ENCODE measurements at places on chromosomes 5 and 9.
A peak's percentile ranks its signal among the peaks of the same experiment; 100 is the strongest.

DNA sequence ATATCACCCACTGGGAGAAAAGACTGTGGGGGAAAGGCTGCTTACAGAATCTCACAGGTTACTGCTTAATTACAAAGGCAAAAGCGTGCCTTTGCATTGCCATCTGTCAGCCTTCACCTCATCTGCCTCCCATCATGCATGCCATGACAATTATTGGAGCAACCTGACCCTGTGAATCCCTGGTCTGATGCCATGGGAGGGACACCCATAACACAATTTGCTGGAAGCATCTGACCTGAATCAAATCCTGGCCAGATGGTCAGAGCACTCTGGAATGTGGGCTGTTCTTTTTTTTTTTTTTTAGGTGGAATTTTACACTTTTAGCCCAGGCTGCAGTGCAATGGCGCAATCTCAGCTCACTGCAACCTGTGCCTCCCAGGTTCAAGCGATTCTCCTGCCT is 11.6 kb upstream of the RETREG1 start:
- DNase-seq: no peak

DNA sequence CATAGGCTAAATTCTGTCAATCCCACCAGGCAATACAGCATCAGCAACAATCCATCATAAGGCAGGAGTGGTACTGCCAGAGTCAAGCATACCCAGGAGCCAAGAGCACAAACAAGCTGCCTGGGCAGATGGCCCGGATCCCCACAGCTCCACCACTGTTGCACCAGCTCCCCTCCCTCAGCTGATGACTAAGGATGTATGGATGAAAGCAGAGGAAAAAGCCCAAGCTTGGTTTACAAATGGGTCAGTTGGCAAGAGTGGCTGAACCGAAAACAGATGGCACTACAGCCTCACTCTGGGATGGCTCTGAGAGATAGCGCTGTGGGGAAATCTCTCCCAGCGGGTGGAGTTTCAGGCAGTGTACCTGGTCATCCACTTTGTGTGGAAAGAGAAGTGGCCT is 29.4 kb downstream of the DROSHA start:
- DNase-seq: no peak

- peak; percentile 70 for DNase-seq
Observed at GRCh38 chr9:133147412-133148198, 16.1 kb downstream of the GBGT1 start.

- no peak for DNase-seq
Observed at GRCh38 chr5:52751137-52751536, 36.6 kb upstream of the ITGA1 start.

DNA sequence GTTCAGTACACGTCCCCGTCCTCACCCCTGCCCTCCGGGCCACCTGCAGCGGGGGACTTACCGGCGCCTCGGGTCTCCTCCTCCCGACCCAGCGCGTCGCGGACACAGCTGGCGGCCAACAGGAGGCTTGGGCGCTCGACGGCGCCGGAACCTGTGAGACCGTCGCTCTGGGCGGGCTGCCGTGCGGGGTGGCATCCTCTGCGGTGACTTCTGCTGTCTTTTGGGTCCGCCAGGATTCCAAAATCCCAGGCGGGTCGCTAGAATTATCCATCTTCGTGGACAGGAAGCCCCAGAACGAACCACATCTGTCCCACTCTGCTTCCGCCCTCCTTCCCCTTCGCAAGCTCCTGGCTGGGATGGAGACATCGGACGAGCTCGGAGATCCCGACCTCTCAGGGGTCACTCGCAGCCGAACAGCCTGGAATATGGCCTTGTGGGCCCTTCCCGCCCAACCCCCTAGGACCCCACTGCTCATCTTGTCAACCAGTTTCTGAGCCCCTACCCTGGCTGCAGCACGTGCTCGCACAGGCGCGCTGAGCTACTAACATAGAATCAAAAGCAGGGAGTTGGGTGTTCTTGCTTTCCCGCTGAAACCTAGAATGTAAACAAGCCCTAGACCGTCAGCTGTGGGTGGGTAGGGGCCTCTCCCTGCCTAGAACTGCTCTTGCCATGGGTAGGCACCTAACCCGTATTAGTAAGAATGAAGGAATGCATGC is 947 bp upstream of the MARCHF3 start:
- DNase-seq: no peak

DNA sequence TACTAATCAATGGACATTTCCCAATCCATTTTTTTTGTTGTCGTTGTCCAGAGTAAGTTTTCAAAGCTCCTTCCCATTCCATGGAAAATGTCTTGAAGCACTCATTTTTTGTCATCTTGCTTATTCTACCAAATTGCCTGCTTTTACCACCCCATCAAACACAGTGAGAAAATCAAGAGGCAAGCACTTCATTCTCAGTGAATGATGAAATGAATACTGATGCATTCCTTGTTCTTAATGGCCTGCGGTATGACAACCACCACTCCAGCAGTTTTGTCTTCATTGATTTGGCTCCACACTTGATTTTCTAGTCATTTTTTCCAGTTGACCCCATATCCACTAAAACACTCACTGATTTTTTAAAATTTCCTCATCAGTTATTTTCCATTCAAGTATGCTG is 193.5 kb upstream of the ANKH start:
- no peak for DNase-seq

DNA sequence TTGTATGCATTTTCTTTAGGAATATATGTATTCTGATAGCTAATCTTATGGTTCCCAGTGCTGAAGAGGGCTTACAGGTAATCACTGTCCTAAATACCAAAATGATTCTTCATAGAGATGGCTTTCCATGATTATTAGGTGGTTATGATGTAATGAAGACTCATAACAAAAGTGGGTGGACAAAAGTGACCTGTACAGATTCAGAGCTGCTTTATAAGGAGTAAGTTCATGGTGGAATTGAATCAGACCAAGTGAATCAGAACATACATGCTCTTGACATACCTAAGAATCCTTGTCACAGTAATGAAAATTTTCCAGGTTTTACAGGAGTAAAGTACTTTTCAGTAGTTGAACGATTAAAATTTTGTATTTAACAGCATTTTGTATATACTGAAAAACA is 105.6 kb downstream of the NIPBL start:
- DNase-seq: no peak

- no peak for DNase-seq
Observed at GRCh38 chr5:141478321-141478945, 2.7 kb downstream of the PCDHGC3 start.

DNA sequence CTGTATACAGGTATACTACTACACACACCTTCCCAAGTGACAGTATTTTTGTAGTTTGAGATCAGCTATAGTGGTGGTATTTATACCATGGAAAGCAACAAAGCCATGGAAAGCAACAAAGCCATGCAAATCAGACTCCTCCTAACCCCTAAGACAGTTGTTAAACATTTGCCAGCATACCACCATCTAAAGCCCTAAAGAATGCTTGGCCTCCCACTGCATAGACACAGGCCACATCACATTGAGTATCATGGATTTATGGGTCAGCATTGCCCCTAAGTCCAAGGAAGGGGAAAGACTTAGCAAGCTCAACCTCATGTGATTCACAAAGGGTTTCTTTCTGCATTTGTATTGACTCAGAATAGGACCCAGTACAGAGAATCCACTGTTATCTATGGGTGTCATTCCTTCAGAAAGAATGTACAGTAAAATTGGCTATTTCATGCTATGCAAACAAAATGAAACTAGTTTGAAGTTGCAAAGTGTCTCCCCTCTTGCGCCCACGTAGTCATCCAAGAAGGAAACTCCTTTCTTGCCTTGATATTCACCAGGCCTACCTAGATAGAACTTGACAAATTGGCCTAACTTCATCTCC is 70.4 kb upstream of the IQGAP2 start:
- DNase-seq: no peak

DNA sequence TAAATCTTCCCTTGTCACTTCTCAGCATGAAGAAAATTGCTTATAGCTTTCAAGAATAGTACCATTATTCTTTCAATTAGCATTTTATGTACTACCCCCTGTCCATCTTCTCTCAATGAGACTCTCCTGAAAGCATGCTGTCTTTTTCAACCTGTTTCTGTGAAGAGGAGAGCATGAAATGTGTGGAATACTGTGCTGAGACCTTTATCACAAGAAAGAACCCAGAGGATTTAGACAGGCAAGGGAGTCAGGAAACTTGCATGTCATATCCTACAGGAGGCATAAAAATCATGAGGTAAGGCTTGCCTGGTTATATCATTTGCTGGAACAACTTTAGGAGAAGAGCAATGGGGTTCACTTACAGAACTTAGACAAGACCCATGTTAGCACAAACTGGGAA is 56.7 kb upstream of the LPAR1 start:
- no peak for DNase-seq

DNA sequence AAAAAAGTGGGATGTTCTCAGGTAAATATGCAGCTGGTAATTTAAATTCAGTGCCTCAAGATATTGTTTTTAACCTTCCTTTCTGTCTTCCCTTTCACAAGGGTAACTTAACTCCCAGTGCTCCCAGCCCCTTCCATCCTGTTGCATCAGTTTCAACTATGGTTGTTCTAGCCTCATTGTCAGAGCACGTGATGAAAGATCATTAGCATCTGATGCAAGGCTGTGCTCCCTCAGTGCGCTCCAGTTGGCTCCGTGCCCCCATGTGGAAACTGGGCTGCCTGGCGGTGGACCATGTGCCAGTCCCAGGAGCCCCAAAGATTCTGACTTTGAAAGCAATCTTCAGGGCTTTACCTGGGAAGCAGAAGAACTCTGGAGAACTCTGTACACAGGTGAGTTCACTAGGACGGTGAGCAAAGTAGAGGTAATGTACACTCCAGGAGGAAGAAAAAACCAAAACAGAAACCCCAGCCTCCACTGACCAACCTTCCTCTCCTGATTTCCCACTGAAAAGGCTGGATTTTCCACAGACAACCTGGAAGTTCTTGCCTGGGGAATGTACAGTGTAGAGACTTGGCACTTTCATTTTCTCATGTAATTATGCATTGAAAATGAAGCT is 96.9 kb downstream of the SLC1A3 start:
- no peak for DNase-seq

- DNase-seq: no peak
Observed at GRCh38 chr5:52748590-52748989, 39.1 kb upstream of the ITGA1 start.

All from activated CD4-positive, alpha-beta T cell treated with anti-CD3 and anti-CD28 coated beads, Interleukin-2, amount 50 U/mL, for 24 hours (primary cell).